Hypothalamus (tissue), 51 donors: ENCODE measurements at places on chromosomes 5 and 9.

- DNase-seq: no peak
These were observed 316.1 kb downstream of the PSAT1 start for GRCh38 chr9:78613006-78613405.

DNA sequence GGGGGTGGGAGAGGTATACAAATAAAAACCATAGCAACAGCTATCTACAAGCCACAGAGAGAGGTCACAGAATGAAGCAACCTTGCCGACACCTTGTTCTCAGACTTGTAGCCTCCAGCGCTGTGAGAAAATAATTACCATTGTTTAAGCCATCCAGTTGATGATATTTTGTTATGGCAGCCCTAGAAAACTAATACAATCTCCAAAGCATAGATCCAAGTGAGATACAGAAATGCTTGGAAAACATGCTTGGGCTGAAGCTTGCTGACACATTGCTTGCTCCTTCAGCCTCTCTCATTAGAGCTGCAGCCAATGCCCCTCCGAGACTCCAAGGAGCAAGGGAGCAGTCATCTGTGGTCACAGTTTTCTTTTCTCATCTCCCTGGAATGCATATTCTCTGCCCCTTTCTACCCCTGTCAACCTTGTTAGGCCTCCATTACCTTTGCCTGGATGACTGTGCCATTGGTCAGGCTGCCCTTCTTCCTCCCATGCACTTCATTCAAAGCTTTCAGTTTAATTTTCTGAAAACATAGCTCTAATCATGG, 401.4 kb upstream of the KLF4 start:
- DNase-seq: no peak

DNA sequence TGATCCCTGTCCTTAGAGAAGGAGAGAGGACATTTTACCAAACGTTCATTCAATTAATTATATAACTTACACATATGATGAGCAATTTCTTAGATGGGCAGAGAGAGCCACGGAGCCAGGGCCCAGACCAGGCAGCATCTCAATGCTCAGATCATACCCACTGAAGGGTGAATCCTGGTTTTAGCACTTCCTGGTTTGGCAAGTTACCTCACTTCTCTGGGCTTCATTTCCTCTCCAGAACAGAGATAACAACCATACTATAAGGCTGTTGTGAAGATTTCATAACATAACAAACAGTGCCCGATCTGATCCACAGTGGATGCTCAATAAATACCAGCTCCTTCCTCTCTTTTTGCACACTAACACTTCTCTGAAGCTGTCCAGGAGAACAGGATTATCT, 271.1 kb downstream of the DENND1A start:
- DNase-seq: no peak

DNA sequence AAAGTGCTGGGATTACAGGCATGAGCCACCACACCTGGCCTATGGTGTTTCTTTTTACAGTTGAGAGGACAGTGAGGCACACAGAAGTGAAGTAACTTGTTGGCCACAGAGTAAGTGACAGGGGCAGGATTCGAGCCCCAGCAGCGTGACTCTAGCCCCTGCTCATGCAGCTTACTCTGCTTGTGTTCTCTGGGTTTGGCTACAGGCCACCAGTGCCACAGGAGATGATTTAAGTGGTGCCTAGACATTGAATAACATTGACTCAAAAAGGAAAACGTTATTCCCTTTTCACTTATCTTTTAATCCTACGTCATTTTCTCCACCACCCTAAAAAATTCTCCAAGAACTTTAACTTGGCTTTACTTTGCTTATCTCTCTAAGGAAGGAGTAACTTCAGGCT, 61.4 kb downstream of the SNX24 start:
- DNase-seq: no peak

- no peak for DNase-seq
These were observed 24.5 kb downstream of the CCDC125 start for GRCh38 chr5:69308046-69308553.

- no peak for DNase-seq
These were observed 6.5 kb upstream of the MAT2B start for GRCh38 chr5:163498886-163499285.
